ENCODE measurements at places on chromosomes 16 and 17.

- no peak for DNase-seq
Observed at GRCh38 chr17:69815406-69815805, 259.6 kb upstream of the KCNJ16 start.

GRCh38 chr17:2779545-2779944, 16.7 kb upstream of the RAP1GAP2 start:
- DNase-seq = no peak

DNA sequence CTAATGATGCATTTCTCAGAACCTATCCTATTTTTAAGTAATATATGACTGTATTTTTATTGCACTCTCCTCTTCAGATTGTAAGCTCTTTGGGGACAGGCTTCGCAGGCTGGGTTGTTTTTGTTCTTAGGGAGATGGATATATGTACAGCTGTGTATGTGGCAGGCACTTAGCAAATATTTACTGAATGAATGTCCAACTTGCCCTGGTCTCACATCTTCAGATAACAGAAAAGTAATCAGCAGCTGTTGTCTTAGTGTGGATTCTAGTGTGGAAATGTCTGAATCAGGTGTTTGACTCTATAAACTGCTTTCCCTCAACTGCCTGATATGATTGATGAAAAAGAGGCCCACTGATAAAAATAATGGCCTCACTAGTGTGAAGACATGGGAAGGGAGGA, 47.1 kb upstream of the SLC12A3 start:
- no peak for DNase-seq

- DNase-seq = no peak
Observed at GRCh38 chr17:50259477-50260324, 14.6 kb upstream of the TMEM92 start.

DNA sequence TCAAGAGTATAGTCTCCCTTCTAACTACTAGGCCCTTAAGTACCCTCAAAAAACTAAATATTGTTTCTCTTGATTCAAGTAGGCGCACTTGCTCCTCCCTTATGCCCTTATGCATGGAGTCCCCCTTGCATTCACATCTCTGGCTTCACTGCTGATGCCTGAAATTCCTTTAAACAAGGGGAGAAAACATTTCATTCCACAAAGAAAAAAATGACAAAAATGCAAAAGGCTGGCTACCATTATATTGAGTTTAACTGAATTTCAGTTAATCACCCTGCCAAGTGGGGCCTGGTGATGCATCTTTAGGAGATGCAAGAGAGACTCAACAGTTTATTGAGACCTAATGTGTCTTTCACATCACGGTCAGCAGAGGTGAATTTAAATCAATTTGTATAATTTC, 35.6 kb downstream of the CRLF3 start:
- DNase-seq = no peak

- DNase-seq = no peak
Observed at GRCh38 chr16:87851141-87851587, 18.1 kb downstream of the SLC7A5 start.

Data from activated naive CD4-positive, alpha-beta T cell treated with anti-CD3 and anti-CD28 coated beads for 36 hours (primary cell).